LNCaP clone FGC (cell line): ENCODE measurements at places on chromosomes 3 and 15.

GRCh38 chr3:59818033-59818918 lies 768.5 kb upstream of the CFAP20DC start:
- DNase-seq, result peak; percentile 54

DNA sequence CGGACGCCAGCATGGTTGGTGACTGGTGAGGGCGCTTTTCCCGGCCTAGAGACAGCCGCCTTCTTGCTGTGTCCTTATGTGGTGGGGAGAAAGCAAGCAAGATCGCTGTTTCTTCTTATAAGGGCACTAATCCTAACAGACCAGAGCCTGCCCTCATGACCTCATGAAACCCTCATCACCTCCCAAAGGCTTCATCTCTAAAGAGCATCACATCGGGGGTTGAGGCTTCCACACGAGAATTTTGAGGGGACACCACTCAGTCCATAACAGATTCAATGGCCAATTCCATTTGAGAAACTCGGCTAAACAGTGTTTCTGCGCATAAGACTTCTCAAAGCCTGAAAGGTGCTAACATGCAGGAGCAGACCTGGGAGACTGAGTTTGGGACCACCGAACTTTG lies 54.0 kb downstream of the VGLL4 start:
- no peak for DNase-seq

DNA sequence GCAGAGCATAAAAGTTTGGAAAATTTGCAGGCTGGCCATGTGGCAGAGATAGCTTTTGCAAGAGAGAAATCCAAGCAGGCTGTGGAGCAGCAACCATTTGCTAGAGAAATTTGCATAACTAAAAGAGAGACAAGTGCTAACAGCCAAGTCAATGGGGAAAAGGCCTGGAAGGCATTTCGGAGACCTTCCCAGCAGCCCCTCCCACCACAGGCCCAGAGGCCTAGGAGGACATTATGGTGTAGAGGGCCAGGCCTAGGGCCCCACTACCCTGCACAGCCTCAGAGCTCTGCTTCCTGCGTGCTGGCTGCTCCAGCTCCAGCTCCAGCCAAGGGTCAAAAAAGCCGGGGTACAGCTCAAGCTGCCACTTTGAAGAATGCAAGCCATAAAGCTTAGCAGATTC lies 82.7 kb downstream of the MYO5A start:
- DNase-seq, result no peak

- peak; percentile 76 for DNase-seq
These were observed 12.3 kb downstream of the CPNE9 start for GRCh38 chr3:9715764-9716437.

DNA sequence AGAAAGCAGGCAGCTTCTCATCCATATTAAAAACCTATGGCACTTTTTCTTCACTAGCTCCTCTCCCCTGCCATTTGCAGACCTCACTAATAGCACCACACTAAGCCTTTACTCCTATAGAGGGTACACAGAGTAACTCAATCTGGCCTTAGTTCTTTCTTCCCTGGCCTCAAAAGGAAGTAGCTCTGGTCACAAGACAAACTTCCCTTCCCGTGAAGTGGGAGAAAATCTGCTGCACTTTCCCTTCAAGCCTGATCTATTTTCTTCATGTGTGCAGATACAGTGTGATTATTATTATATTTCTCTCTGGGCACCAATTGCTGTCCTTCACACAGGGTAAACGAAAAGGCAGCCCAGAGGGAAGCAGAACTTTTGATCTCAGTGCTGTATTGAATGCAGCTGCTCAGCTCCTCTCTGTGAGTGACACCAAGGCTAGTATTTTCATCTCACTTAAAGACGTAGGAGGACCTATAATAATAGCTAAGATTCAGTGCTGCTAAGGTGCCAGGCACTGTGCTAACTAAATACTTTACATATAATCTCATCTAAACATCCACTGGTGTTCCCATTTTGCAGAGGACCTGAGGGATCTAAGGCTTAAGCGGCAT lies 61.9 kb upstream of the RASGRP1 start:
- no peak for DNase-seq

GRCh38 chr15:88276821-88277410 lies 20.4 kb upstream of the NTRK3 start:
- no peak for DNase-seq

GRCh38 chr3:134535186-134535970 lies 49.5 kb downstream of the CEP63 start:
- DNase-seq, result no peak

- no peak for DNase-seq
These were observed 14.4 kb upstream of the C3orf80 start for GRCh38 chr3:160210799-160211221.

DNA sequence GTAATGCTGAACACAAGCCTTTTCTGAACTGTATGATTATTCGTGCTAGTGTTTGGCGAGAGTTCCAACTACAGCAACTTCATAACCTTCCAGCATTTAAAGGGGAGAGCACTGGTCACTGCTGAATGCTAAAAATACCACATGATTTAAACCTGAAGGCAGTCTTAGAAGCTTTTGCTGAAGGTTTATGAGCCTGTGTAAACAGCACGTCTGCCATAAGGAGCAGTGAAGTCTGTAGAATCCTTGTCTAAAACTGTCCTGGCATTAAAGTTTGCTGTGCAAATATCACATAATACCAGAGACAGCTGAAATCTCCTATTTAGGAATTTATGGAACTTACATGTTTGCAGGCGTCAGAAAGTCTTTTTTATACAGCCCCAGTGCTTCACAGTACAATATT lies 5.9 kb downstream of the SATB1 start:
- DNase-seq, result peak; percentile 71

DNA sequence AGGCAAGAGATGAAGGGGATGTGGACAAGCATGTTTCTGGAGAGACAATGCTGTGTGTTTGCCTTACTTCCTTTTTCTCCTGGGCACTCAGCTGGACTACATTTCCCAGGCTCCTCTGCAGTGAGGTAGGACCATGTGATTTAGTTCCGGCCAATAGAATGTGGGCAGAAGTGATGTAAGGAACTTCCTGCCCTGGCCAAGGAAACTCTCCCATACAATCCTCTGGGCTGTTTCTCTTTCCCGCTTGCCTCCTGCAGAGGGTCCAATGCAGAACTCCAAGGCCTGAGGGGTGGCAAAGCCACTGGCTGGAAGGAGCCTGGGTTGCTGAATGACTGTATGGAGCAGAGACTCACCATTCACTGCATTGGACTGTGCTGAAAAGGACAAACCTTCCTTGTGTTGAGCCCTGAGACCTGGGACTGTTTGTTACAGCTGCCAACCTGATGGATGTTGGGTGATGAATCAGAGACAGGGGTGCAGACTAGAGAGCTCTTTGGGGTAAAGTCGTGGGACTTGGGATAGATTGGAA lies 82.7 kb upstream of the SLC6A6 start:
- no peak for DNase-seq

DNA sequence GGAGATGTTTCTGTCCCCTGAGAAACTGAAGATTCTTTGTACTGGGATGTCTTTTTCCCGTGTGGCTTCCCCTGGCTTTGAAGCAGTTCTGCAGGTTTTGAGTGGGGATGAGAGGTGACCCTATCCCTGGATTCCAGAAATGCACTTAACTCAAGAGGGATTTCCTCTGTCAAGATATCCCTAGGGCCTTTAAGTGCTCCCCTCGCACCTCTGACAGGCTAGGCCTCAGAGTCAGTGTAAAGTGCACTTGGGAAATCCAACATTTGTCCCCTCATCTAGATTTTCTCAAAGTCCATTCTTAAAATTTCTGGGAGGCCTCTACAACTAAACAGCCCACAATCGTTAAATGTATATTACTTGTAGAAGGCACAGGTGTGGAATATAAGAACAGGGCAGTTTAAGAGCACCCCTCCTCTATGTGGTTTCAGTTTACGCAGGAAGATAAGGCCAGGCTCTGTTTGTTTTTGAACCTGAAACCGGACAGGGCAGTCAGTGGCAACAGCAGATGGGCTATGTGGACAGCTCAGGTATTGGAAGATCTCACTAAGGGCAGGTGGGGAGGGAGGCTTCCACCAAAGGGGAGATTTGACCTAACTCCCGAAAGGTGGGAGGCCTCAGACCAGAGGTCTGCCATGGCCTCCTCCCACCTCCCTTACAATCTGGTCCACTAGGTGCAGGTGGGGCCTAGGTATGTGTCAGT lies 4.8 kb downstream of the C3orf52 start:
- DNase-seq, result peak; percentile 71

- DNase-seq, result no peak
These were observed 1220.5 kb downstream of the ROBO2 start for GRCh38 chr3:78260388-78260787.

DNA sequence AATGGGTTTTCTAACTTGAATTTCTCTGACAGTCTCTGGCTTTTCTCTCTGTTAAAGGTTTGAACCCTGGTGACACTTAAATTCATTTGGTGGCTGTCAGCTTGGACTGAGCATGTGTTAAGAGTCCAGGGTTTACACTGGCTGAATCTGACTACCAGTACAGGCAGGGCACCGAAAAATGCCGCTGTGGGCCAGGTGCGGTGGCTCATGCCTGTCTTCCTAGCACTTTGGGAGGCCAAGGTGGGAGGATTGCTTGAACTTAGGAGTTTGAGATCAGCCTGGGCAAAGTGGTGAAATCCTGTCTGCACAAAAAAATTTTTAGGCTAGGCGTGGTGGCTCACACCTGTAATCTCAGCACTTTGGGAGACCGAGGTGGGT lies 1.8 kb downstream of the MANF start:
- DNase-seq, result no peak

DNA sequence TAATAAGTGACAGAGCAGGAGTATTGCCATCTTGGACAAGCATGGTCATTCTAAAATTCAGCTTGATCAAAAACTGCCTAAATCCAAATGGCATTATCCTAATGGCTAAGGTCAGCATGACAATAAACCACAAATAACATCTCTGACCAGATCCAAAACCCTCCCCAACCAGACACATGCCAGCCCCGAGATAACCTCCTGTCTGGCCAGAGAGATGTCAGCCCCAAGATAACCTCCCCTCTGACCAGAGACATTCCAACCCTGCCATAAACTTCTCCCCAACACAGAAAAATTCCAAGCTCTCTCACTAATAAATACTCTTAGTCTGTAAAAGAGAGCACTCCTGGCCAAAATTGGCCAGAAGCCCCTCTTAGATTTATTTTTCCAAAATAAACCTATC lies 470.5 kb upstream of the UBE2E2 start:
- DNase-seq, result no peak

DNA sequence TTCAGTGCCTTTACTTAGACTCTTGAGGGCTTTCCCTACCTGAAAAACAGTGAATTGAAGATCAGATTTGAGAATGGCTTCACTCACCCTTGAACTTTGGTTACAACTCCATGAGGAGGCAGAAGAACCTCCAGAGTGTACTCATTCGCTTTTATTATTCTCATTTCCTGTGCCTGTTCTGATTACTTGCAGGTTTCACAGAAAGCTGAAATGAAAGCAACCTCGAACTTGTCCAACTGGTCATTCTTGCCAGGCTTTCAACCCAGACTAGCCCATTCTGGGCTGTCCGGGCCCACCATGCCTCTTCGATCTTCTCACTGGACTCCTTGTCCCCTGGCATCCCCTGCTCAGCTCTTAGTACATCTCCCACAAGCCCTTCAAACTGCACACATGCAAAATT lies 20.2 kb upstream of the THUMPD3 start:
- DNase-seq, result no peak

DNA sequence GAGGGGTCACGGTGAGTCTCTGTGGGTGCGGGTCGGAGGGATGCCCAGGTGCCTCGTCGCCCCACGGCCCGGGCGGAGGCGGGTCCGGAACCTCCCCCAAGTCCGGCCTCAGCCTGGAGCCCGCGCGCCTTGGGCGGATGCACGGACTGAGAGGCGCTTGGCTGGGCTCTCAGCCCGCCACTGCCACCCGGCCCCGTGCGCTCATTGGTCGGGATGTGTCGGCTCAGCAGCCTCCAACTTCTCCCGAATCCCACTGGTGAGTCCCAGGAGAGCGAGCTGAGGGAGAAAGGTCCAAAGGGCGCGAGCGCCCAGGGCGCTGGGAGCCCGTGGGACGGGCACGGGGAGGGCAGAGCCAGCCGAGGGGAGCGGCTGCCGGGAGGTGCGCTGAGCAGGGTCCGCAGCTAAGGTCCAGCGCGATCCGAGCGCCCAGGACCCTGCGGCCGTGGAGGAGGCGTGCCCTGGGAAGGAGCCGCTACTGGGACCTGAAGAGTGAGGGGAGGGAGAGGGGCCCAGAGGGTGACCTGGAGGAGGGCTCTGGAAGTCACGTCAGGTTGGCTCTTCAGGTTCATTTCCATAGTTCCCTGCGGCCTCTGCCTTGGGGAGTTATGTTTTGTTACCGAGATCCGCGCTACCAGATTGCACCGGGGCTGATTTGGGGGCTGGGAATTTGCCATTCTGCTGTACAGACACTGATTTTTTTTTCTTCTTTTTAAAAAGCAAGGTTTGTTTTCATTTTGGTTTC lies at the start of gene MME:
Gene MME, plus strand, starts transcription at position 574 of the 742 bp plus-strand sequence. CDS start 3,849 bp downstream, outside the sequence.
- DNase-seq, result peak; percentile 75

DNA sequence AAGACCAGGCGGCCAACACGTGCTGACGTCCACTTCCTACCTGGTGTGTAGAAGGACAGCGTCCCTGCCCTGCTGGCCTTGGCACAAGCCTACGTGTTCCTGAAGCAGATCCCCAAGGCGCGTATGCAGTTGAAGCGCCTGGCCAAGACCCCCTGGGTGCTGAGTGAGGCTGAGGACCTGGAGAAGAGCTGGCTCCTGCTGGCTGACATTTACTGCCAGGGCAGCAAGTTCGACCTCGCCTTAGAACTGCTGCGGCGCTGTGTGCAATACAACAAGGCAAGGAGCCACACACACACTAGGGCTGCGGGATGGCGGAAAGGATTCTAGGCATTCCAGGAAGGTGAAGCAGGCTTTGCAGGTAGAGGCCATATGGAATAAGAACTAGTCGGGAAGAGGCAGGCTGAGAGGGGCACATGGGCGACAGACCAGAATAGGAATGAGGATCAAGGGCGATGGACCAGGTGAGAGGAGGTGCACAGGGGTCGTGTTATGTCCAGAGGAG lies 15.9 kb downstream of the CSRNP1 start:
- no peak for DNase-seq

- DNase-seq, result no peak
These were observed 48.0 kb upstream of the SLCO2A1 start for GRCh38 chr3:134077649-134078161.

DNA sequence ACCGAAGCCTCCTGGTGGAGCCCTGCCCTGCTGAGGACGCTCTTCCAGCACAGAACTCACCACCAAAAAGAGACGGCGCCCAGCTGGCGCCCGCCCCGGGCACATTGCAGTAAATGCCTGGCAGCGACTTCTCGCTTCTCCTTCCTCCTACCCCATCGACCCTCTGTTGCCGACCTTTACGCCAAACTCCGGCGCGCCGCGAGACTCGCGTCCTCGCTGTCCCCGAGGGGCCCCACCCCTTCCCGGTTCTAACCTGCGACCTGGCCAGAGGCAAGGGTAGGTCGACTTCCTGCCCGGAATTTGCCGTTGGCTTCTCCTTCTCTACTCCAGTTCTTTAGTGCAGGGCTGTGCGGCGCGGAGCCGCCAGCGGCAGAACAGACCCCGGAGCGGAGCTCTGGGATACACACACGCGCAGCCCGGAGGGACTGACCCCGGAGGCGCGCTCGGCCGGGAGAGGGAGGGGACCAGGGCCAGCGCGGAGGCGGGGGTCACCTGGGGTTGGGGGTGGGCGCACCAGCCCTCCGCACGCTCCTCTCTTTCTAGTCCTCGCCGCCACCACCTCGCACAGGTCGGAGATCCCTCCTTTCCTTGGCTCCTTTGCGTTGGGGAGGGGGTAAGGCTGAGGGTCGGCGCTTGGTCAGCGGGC lies 226.6 kb upstream of the AZI2 start:
- DNase-seq, result no peak
